ENCODE measurements at places on chromosomes 2 and 18.

DNA sequence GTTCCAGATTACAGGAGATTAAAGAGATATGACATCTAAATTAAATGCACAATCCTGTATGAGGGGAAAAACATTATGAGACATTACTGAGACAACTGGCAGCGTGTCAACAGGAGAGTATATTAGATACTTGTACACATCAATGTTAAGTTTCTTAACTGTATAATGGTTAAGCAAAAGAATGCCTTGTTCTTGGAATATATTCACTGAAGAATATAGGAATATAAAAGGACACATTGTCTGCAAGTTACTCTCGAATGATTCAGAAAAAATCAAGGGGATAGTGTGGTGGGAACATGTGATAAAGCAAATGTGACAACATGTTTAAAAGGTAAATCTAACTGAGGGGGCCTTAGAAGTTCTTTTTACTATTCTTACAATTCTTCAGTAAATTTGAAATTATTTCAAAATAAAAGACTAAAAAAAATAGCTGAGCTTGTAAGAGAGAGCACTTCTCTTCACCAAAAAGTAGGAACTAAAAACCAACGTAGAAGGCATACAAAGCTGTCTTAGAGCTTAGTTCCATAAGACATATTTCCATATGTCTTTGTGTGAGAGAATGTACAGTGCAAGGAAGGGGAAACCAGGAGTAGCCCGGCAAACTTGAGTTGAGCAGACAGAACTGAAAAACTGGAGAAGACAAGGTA lies 7.5 kb downstream of the WDPCP start:
- no peak for DNase-seq

DNA sequence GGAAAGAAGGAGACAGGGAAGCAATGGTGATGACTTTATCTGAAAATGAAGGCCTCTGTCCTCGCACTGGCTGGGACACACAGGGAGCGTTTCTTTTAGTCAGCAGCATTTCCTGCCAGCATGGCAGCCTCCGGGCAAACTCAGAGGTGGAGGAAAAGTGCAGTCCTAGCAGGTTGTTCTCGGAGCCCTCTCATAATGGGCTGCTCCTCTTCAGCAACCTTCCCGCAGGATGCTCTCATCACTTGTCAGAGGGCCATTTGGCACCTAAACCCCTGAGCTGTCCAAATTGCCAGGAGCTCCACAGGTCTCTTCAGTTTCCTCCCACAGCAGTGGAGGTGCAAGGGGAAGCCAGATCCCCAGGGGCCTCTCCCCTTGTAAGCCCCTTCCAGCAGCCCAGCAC lies 6.2 kb downstream of the STK39 start:
- no peak for DNase-seq

GRCh38 chr2:84900971-84901370 lies 4.5 kb upstream of the TMSB10 start:
- DNase-seq, result no peak

GRCh38 chr2:226414335-226414734 lies 385.3 kb downstream of the IRS1 start:
- no peak for DNase-seq

GRCh38 chr2:26462511-26463243 lies 15.2 kb downstream of the OTOF start:
- DNase-seq, result no peak

DNA sequence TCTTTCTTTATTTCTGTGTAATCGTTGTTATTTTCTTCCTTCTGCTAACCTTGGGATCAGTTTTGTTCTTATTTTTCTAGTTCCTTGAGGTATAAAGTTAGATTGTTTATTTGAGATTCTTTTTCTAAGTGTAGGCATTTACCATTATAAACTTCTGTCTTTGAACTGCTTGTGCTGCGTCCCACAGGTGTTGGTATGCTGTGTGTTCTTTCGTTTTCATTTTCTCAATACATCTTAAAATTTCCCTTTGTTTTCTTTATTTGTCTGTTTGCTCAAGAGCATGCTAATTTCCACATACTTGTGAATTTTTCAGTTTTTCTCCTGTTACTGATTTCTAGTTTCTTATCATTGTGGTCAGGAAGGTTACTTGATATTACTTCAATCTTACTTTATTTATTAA lies 873.8 kb upstream of the GCFC2 start:
- DNase-seq, result no peak

- no peak for DNase-seq
These were observed 68.7 kb downstream of the RHBDD1 start for GRCh38 chr2:226904592-226904991.

DNA sequence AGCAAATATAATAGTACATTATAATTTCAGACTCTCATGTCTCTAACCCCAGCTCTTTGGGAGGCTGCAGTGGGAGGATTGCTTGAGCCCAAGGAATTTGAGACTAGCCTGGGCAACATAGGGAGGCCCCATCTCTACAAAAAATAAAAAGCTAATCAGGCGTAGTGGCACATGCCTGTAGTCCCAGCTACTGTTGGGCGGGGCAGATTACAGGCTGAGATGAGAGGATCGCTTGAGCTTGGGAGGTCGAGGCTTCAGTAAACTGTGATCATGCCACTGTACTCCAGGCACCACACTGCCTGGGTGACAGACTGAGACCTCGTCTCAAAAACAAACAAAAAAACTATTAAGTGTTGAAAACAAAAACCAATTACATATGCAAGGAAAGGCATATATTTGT lies 123.0 kb upstream of the MYO3B start:
- DNase-seq, result no peak

DNA sequence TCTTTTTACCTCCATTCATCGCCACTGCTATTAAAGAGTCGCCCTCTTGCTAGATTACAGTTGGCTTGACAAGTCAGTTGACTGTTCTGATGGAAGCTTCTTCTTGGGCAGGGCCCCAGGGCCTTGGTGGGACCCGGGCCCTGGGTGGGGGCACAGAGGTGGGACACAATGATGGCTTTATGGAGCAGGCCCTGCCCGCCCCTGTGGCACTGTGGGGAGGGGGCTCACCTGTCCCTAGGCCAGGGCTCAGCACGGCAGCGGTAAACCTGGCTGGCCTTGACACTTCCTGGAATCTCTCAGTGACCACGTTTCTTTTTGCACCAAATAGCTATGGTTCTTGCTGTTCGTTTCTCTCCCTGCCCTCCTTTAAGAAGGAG lies 4.9 kb upstream of the HS6ST1 start:
- no peak for DNase-seq

DNA sequence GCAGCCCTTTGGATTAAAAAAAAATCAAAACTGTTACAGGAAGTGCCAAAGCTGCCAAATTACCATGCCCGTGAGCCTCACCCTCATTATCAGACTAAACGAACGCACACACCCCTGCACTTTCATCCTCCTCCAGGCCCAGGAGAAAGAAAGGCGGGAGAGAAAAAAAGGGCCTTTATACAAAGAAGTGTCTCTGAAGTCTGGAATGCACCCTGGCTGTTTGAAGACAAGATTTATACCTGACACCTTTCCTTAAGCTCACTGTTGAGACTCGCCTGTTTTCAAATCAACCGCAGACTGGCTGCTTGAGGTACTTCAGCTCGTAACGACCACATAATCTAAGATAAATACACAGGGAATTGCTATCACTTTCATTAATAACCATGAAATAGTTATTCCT lies 31.0 kb downstream of the EDAR start:
- DNase-seq, result no peak

- no peak for DNase-seq
These were observed 28.1 kb upstream of the NOTO start for GRCh38 chr2:73174244-73174643.

- DNase-seq, result no peak
These were observed 221.6 kb downstream of the CYP26B1 start for GRCh38 chr2:71926089-71926447.

DNA sequence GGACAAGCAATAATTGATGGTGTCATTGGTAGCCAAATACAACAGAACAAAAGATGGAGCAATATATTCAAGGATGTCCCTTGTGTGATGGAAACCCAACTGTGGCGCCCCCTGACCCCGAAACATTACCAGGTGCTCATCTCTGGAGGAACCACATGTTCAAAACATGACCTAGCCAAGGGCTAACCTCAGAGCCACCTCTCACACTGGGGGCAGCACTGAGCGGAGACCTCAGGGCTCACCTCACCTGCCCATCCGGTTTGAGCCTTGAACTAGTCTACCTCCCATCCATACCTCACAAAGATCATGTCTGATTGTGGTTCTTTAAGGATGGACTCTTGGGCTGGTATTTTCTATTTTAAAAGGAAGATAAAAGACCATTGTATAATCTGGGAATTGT lies 314.4 kb upstream of the CDH7 start:
- no peak for DNase-seq

DNA sequence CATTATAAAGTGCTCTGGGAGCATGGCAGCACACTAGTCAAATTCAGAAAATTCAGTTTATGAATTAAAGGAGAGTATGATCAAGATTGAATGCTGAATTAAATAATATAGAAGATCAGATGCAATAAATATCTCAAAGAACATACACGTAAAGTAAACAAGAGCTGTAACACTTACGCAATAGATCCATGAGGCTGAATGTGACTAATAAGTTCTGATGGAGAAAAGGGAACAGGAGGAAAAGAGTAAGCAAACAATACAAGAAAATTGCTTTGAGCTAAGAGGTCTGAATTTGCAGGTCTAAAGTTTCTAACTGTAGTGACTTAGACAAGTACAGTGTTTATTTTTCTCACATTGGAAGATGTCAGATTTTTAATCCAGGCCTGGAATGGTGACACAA lies 646.7 kb upstream of the ZNF804A start:
- no peak for DNase-seq

DNA sequence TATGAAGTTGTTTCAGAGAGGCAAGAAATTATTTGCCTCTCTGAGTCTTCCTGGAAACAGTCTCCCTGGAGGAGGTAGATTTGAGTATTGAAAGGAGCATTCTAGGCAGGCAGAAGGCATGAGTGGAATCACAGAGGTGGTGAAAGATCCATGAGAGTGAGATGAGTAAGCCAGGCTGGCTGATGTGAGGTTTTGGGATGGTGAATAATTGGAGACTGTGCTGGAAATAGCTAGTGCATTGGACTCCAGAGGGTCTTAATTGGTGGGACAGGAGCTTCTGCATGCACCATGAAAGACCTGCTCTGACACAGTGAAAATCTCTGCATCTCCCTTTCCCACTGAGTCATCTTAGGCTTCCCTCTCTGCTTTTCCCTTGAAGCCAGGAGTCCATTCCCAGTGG lies 46.3 kb downstream of the CDC42EP3 start:
- DNase-seq, result no peak

DNA sequence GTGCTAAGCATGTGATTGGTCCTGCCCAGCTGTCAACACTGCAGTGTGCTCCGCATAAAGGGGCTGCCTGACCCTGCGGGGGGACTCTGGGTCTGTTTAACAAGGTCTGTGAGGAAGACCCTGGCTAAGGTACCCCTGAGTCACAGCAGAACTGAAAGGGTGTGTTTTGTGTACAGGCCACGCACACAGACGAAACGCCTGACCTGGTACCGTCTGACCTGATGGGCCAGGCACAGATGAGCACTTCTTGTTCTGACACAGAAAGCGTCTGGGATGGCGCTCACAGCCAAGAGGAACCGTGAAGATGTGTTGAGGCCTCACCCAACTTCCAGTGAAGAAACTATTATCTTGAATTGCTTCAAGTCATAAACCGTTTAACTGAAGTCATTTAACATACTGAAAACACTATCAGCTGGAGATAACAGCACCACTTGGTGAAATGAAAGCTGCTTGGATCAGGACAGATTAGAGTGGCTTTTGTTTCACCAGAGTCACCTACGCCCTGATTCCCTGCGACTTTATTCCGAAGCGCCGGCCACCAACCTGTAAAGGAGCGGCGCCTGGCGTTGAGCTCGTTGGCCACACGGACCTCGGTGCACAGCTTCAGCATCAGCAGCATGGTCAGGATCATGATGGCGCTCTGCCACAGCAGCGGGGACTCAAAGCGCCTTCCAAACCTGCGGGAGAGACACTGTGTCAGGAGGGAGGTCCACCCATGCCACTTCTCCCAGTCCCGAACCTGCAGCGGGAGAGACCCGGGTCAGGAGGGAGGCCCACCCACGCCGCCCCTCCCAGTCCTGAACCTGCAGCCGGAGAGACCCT lies 8.5 kb downstream of the SLC66A2 start:
- no peak for DNase-seq

DNA sequence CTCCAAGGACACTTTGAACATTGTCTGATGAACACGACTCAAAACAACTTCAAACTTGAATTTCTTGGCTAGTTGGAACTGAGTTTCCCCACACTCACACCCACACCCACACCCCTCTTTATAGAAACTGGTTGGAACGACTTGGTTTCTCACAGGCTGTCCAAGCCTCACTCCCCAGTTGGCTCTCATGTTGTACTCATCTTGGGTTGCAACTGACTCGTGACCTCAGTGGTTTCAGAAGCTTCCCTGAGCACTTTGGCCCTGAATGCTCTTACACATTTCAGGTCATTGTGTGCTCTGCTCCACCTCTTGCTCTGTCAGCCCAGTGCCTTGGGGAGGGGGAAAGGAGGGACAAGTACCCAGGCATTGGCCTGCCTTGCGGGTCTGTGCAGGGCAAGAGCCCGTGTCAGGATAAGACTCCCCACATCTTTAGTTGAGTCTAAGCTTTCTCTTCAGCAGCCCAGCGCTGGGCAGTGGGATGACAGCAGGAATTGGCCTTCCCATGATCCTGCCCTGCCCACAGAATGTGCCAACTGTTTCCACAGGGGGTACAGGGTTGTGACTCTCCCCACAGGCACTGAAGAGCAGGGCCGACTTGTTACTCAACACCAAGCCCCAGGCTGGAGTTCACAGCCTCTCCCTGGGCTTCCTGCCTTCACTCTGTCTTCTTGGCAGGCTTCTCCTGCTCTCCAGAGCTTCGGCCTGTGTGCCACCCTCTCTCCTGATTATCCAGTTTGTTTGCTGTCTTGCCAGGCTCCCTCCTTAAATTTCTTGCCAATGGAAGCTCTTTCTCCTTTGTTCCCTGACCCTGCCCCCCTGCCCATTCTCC lies 104.6 kb downstream of the RTN4 start:
- DNase-seq, result no peak

GRCh38 chr2:34266908-34267697 lies 668.0 kb upstream of the FAM98A start:
- no peak for DNase-seq

GRCh38 chr2:67776276-67776675 lies 286.5 kb downstream of the C1D start:
- DNase-seq, result no peak

- DNase-seq, result no peak
These were observed 29.3 kb downstream of the ANKMY1 start for GRCh38 chr2:240528406-240529040.

DNA sequence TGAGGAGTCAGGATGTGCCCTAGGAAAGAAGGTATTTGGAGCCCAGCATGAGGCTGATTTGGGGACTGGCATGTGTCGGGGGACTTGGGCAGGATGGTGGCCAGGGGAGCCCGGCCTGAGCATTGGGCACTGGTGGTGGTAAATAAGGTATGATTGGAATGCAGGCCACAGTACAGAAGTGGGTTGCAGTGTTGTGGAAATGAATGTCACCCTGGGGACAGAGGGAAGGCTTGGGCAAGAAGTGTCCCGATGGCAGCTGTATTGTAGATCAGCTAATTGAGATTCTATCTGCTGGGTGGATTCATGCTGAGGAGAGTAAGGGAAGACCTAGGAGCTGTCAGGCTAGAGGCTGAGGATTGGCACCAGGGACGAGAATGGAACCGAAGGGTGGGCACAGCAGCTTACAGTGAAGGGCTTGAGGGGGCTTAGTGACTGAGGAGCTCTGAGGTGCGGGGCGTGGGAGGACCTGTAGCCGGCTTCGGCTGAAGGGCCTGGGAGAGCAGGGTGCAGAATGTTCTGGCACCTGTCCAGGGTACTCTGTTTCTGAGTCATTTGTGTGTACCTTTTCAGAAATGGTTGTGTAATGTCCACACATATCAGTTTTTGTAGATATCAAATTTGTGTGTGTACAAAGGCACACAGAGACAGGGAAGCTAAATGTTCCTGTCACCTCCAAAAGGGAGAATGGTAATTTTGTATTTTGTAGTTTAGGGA lies 170.2 kb downstream of the PRKCE start:
- no peak for DNase-seq

- no peak for DNase-seq
These were observed 220.7 kb downstream of the CAMKMT start for GRCh38 chr2:44582363-44583008.
